ENCODE measurements at places on chromosomes 13 and 19.

DNA sequence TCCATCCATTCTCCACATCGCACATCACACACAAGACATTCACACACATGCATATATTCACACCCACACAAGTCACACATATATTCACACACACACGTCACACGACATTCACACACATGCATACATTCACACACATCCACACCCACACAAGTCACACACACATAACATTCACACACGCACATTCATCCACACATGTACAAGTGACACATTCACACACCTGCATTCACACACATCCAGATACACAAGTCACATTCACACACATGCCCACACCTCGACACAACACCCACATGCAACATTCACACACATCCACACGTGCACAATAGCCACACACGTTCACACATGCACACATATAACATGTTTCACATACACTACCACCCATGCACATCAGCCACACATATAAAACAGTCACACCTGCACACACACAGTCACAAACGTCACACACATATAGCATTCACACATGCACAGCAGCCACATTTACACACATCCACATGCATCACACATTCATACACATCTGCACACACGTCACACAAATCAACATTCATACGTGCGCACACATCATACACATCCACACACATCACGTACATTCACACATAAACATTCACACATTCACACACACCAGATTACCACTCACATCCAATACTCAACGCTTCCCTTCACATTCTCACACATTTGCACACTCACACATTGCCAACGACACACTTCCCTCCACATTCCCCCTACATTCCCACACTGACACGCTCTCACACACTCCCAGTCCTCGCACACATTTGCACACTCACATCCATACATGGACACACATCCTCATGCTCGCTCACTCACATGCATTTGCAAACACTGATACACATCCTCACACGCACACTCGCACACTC is 41.0 kb downstream of the ANKRD10 start:
- no peak for DNase-seq

DNA sequence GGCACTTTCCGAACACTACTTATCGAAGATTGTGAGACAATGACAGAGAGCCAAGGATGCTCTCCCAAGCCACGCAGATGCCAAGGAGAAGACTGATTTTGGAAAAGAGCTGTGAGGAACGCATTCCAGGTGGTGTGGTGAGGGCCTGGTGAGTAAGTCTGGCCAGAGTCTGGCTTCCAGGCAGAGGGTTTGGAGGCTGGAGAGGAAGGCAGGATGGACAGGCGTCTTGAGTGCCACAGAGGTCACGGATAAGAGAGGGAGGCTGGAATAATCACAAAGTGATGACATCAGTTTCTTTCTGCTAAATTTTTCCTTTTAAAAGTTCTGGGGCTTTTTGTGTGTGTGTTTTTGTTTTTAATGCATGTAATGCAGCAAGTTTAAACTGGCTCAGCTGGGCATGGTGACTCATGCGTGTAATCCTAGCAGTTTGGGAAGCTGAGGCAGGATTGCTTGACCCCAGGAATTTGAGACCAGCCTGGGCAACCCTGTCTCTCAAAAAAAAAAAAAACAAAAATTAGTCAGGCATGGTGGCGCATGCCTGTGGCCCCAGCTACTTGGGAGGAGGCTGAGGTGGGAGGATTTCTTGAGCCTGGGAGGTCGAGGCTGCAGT is 235.1 kb downstream of the NALCN start:
- DNase-seq = no peak

GRCh38 chr19:29798774-29799497 is 12.9 kb upstream of the CCNE1 start:
- no peak for DNase-seq

GRCh38 chr19:591099-591958 is 1.6 kb downstream of the HCN2 start:
- DNase-seq = no peak

- DNase-seq = no peak
Observed at GRCh38 chr13:60146471-60146870, 17.3 kb downstream of the DIAPH3 start.

DNA sequence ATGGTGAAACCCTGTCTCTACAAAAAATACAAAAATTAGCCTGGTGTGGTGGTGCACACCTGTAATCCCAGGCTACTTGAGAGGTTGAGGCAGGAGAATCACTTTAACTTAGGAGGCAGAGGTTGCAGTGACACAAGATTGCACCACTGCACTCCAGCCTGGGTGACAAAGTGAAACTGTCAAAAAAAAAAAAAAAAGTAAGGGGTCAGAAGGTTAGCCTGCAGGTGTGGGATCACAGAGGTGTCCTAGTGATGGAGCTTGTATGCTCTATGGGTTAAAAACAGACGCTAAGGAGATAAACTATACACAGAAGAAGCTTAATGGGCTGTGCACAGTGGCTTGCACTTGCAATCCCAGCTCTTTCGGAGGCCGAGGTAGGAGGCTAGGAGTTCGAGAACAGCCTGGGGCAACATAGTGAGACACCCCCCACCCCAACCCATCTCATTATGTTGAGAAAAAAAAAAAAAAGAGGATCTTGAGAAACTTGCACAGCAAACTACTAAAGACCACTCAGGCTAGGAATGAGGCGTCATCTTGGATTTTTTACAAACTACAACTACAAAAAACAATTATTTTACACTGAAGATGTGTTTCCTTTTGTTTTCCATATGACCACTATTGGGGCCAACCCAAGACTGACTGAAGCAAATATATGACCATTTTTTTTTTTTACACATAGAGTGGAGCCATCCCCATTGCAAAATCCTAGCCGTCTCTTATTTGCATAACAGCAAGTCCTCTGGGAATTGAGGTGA is 7.9 kb downstream of the FOSB start:
- no peak for DNase-seq

DNA sequence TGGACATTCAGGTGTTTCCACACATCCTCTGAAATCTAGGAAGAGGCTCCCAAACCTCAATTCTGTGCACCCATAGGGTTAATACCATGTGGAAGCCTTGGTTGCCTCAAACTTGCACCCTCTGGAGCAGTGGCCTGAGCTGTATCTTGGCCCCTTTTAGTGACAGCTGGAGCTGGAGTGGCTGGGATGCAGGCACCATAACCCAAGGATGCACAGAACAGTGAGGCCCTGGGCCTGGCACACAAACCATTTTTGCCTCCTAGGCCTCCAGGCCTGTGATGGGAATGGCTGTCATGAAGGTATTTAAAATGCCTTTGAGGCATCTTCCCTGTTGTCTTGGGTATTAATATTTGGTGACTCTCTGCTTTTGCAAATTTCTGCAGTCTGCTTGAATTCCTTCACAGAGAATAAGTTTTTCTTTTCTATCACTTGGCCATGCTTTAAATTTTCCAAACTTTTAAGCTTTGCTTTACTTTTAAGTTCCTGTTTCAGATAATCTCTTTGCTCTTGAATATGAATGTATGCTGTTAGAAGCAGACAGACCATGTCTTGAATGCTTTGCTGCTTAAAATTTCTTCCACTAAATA is 1594.5 kb upstream of the PCDH20 start:
- no peak for DNase-seq

- DNase-seq = no peak
Observed at GRCh38 chr19:18636969-18637629, at the start of gene KLHL26. Gene KLHL26, plus strand, starts transcription at chr19:18637028. Its CDS starts 27 bp downstream, at chr19:18637055.

All from NCI-H2081 treated with DMSO at 0.1 percent for 48 hours (cell line).